ENCODE measurements at places on chromosomes 11 and 22.

GRCh38 chr22:23182309-23183060 is 2.2 kb downstream of the BCR start:
- no peak for DNase-seq

DNA sequence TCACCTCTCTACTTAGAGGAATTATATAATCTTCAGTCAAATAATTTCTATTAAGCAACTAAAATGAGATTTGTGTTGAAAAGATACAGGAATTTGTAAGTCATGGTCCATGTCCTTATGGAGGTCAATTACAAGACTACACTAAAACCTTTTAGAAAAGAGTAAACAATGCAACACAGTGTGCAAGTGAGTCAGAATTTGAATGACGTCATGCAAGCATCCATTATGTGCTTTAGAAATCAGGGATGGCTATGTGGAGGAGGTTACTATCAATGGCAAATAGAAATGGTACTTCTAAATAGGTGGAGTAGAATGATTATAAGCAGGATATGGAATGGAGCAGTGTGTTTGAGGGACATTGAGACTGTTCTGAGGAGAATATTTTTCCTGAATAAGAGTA is 16.6 kb downstream of the OR10D3 start:
- no peak for DNase-seq

DNA sequence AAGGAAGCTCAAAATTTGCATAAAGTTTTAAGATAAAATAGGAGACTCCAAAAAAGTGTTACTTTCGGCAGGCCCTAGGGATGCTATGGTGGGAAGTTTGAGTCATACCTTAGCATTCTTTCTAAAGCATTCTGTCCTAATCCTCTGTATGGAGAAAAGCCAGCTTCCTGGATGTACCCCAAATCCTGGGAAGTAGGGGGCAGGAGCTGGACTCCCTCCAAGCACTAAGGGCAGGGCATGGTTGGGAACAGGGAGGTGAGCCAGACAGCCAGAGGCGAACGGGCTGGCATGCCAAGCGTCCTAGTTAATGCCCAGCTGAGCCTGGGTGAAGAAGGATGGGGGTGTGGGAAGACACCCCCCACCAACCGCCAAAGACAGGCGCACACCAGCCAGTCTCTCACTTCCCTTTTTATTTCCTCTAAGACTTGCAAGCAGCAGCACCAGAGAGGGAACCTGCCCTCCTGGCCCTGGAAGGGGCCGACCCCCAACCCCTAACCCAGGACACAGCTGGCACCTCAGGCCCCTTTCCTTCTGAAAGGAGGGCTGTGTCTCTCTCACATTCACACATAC is 23.9 kb downstream of the RTN4RL2 start:
- no peak for DNase-seq

- DNase-seq, result no peak
Measured at GRCh38 chr11:58613228-58613627, 9.2 kb upstream of the CNTF start.

DNA sequence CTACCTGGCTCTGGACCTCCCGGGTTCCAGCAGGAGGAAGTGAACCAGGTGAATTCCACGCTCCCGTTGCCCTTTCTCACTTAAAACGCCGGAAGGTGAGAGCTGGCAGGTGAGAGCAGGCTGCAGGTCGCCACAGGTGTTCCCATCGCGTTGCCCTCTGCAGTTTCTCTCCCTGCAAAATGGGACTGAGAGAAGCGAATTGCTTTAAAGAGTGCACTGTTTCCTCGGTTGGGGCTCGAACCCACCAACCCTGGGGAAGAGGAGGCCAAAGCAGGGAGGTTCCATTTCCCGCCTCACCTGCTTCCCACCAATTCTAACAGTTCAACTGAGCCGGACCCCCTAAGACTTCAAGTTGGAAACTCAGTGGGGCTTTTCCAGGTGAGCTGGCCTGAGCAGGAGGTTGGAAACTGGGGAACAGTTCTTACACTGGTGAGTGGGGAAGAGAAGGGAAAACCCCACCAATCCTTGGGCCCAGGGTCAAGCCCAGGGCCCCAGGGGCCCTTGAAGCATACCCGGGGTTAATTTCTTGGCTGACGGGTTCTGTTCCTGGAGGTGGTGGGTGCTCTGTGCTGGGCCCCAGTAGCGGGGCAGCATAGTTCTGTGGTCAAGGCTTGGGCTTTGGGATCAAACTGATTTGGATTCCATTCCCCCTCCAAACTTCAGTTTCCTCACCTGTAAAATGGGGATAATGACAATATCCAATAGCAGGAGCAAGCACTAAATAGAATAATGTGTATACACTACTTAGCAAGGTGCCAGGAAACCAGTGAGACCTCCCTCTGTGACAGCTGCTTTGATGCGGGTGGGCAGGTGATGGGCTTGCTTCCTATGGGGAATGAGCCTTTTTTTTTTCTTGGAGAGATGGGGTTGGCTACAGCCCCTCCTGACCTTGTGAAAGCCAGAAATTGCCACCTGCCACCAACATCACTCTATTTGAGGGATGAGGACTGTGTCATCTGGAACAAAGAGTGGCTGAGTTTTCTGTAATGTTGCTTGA is 788 bp downstream of the CD82 start:
- no peak for DNase-seq

- no peak for DNase-seq
Measured at GRCh38 chr22:26753125-26753862, 95.9 kb downstream of the MIAT start.

DNA sequence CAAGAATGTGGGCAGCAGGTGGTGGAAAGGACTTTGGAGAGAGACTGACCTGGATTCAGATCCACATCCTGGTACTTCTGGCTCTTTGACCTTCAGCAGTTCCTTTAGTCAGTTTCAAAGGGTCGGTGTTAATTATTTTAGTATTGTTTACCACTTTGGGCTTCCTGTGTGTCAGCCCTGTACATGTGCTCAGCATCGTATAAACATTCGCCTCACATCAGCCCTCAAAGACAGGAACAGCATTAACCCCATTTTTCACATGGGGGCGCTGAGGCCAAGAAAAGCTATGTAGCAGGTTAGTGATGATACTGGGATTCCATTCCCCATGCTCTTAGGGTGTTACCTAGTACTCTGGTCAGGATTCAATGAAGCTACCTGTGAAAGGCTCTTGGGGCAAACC is 72.1 kb upstream of the YWHAH start:
- no peak for DNase-seq

DNA sequence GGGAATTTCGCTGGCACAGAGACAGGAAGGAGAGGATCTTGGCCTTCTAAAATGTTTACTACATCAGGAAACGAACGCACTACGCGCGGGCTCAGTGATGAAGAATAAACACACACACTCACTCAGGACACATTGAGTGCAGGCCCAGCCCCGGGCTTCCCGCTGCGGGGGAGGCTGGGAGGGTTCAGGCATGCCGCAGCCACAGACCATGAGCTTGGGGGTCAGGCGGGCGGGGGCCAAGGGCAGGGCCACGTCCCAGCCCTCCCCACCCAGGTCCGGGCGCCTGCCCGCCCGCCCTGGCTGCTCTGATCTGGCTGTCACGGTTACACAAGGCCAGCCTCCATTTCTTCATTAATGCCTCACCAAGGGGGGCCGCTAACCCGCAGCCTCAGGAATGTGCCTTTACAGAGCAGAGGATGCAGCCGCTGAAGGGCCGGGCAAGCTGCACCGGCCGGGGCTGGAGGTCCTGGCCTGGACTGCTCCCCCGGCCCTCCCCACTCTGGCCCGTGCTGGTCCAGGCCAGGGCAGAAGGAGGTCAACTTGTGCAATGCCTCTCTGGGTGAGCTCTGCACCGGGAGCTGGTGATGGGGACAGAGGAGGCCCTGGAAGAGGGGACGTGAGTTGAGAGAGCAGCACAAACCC is 41.7 kb downstream of the IGF2 start:
- peak; percentile 80 for DNase-seq

DNA sequence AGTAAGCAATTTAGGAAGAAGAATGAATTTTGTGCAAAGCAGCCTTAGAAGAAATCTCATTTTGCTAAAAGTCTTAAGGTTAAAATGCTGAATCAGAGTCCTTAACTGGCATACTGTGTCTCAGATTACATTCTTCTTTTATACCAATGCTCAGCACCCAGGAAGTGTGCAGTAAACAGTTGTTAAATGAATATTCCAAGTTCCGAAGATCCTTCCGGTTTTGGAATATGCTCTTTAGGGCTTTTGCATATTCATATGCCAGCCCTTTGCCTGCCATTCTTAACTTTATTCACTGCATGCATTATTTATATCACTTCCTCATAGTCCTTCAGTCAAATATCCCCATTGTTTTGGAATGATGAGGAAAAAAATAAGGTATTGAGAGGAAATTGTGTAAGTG is 242.0 kb downstream of the DDX10 start:
- no peak for DNase-seq

- no peak for DNase-seq
Measured at GRCh38 chr11:122721201-122721963, 65.9 kb downstream of the UBASH3B start.

DNA sequence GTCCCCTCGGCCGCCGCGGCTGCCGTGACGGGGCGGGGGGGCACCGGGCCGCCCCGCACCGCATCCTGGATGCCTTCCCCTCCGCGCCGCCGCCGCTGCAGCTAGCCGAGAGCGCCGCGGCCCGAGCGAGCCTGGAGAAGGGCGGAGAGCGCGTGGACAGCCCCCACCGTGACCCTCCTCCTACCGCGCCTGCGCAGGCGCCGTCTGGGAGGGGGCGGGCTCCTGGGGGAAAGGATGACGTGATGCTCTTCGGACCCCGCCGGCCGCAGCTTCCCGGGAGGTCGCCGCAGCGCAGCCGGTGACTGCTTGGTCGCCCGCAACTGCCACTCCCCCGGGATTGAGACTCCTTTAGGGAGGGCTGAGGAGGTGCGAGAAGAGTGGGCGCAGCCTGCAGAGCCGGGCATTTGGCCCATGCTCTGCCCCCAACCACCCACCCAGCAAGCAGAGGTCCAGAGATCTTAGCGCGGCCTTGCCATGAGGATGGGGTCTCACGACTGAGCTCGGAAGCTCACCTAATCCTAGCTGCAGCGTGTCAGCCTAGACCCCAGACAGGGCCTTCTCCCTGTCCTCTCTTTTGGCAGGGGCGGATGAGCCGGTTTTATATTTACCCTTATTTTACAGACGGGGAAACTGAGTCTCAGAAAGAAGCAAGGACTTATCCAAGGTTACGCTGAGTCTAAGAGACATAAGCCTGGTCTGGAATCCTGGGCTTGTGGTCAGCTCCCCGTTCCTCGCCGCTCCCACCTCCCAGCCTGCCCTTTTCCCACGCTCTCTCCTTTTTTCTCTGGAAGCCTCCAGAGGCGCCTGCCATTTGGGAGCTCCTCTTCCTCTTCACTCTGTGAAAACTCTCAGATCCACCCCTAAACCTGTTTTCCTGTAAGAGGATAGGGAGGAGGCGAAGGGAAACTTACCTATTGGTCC is at the start of gene DENND5A:
DENND5A (minus strand) TSS at position 140 of the 921 bp plus-strand sequence. CDS start 281 bp downstream, outside the sequence.
- peak; percentile 91 for DNase-seq

- no peak for DNase-seq
Measured at GRCh38 chr22:28246397-28246796, 327.3 kb upstream of the PITPNB start.

GRCh38 chr11:13152264-13152663 is 125.3 kb upstream of the BMAL1 start:
- DNase-seq, result no peak
